Stimulated activated CD8-positive, alpha-beta memory T cell treated with anti-CD3 and anti-CD28 coated beads, Interleukin-12 subunit alpha, Interleukin-12 subunit beta, amount 100 ng/mL, for 4 hours (primary cell): ENCODE measurements at places on chromosomes 16 and 17.

- DNase-seq = no peak
Measured at GRCh38 chr17:27354491-27355081, 60.7 kb downstream of the WSB1 start.

DNA sequence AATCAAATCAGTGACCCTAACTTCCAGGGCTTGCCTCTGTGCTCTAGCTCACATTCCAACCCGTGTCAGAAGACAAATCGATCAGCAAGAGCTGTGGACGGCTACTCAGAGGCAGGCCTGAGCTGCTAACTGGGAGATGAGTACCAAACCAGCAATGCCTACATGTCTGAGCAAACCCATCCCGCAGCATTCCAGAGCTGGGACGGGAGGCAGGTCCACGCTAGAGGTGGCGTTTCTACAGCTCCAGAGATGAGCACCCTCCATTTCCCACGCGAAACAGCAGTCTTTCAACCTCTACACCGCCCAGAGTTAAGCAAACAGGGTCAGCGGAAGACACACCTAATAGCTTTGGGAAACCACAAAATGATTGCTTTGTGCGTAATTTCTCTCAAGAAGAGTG lies 6.5 kb downstream of the NXN start:
- DNase-seq = no peak

DNA sequence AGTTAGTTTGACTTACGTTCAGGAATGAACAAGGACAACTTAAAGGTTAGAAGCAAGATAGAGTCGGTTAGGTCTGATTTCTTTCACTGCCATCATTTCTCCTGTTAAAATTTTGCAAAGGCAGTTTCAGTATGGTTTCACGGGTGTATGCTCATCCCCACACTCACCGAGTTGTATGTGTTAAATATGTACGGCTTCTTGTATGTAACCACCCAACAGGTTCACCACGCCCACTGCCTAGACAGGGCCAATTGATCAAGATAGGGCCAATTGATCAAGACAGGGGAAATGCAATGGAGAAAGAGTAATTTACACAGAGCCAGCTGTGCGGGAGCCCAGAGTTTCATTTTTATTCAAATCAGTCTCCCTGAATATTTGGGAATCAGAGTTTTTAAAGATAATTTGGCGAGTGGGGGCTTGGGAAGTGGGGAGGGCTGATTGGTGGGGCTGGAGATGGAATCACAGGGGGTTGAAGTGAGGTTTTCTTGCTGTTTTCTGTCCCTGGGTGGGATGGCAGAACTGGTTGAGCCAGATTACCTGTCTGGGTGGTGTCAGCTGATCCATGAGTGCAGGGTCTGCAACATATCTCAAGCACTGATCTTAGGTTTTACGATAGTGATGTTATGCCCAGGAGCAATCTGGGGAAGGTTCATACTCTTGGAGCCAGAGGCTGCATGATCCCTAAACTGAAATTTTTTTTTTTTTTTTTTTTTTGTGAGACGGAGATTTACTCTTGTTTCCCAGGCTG lies 62.4 kb upstream of the PLCG2 start:
- DNase-seq = no peak

DNA sequence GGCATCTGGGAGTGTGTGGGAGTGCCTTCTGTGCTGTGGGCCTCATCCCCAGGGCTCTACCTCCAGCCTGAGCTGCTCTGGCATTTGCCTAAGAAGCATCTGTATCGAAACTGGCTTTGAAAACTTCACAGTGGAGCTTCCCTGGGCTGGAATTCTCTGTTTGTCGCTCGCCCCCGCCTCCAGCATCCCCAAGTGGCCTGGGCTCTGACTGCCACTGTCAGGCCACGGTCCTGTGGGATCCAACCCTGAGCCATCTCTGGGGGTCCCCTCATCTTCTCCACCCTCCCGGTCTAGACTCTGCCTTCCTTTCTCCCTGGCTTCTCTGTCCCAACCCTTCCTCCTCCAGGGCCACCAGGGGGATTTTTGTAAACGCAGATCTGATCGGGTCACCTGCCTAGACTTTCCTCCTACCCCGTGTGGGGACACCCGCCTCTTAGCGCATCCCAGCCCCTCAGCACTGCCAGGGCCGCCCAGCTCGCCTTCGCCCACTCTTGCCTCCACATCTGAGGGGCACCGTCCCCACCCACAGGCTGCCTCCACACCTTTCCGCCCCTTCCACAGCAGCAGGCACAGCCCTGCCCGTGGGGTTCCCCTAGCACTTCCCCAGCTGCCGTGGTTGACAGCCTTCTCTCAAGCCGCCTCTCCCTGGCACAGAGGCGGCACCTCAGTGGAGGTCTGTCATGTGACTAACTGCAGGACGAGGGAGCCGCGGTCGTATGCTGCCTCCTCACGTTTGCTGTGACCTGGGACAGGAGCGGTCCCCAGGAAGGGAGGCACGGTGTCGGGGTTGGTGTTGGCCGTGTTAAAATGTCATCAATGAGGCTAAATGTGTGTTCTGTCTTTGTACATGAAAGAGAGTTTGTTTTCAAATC lies 12.0 kb downstream of the TBC1D24 start:
- peak; percentile 70 for DNase-seq

- no peak for DNase-seq
Measured at GRCh38 chr16:11150190-11150589, 105.8 kb downstream of the SOCS1 start.

GRCh38 chr16:64751906-64752305 lies 370.0 kb downstream of the CDH11 start:
- DNase-seq = no peak

DNA sequence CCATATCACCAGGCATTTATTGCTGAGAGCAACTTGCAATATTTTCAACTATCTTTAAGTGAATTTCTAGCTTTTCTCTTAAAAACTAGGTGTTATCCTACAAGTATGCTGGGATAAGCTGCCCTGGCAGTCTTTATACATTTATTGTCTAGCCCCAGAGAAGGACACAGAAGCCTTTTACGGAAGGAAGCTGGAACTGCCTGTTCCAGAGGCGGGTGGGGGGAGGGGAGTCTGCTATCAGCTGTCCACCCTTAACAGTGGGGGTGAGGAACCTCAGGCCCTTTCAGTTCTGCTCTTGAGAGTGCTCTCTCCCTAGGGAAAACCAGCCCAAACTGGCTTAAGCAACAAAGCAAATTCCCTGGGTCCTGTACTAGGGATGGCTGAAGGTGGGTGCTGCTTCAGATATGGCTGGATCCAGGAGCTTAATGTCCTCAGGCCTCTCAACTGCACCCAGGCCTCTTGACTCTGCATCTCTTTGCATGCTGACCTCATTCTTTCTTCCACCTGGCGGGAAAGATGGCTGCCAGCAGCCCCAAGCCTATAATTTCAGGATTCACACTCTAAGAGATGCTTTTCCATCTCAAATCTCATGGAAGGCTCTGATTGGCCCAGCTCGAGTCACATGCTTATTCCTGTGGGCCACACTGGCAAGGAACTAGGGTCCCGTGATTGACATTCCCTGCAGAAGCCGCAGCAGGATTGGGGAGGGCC lies 16.6 kb downstream of the NAGPA start:
- no peak for DNase-seq

DNA sequence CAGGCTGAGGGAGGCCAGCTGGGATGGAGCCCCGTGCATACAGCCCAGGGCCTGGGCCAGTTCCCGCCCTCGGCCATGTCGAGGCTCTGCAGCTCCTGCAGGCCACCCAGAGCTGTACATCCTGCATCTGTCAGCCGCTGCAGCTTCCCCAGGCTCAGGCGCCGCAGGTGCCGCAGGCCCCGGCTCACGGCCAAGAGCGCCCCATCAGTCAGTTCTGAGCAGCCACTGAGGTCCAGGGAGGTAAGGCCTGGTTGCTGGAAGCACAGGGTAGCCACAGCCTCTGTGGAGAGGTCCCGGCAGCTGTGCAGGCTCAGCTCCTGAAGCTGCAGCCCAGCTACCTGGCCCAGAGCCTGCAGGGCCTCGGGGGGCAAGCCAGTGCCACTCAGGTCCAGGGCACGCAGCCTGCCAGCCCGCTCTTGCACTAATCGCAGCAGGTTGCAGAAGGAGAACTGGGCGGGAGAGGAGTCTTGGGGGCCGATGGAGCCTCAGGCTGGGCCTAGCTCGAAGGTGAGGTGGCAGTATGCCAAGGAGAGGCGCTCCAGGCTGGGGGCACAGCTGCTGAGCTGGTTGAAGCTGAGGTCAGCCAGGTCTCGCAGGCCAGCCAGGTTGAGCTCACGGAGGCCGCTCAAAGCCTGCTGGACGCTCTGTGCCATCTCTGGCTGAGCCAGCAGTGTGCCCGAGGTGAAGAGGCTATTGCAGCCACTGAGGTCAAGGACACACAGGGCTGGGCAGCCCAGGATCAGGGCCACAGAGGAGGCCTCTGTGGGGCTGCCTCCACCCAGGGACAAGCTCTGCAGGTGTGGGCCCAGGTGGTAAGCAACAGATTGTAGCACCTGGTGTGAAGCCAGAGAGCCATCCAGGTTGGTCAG lies 11.4 kb downstream of the ELMO3 start:
- DNase-seq = no peak

DNA sequence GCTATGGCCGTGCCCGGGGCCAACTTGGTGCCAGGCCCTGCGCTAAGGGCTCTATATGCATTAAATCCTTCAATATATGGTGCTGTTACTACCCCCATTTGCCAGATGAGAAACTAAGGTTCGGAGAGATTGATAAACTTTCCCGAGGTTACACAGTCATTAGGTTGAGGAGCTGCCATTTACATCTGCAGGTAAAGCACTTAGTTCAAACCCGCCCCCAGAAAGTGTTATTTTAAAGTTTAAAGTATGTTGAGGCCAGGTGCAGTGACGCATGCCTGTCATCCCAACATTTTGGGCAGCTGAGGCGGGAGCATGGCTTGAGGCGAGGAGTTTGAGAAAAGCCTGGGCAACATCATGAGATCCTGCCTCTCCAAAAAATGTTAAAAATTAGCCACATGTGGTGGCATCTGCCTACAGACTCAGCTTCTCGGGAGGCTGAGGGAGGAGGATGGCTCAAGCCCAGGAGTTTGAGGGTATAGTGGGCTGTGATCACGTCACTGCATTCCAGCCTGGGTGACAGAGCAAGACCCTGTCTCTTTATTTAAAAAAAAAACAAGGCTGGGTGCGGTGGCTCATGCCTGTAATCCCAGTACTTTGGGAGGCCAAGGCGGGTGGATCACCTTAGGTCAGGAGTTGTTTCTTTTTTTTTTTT lies 264.7 kb downstream of the PARN start:
- DNase-seq = no peak

- DNase-seq = no peak
Measured at GRCh38 chr17:45376171-45377005, 56.3 kb downstream of the ARHGAP27 start.

GRCh38 chr17:71098071-71098470 lies 928.7 kb downstream of the KCNJ2 start:
- DNase-seq = no peak

- no peak for DNase-seq
Measured at GRCh38 chr17:58403311-58403710, 14.0 kb downstream of the RNF43 start.

GRCh38 chr17:31917065-31917529 lies 15.6 kb upstream of the UTP6 start:
- DNase-seq = no peak

DNA sequence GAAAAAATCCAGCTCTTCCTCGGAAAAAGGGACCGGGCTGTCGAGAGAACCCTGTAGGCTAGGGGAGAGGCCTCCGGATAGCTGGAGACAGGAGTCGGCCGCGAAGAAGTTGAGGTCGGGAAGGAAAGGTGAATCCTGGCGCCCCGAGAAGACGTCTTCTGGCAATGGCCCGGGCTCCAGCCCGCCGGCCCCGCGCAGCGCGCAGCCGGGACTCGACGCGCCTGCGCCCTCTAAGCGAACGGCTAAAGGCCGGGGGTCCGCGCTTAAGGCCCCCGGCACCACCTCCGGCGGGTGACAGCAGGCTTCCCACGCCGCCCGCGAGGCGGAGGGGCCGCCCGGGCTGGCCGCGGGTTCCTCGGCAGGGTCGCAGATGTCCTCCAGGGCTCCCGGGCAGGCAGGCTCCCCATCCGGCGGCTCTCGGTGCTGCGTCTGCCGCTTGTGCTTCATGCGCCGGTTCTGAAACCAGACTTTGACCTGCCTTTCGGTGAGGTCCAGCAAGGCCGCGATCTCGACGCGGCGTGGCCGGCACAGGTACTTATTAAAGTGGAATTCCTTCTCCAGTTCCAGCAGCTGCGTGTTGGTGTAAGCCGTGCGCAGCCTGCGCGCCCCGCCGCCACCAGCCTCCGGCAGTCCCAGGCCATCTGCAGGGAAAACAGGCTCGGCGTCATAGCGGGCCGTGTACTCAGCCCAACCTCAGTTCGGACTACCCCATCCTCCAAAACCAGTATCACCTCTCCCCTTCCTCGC lies 1.6 kb downstream of the HOXB2 start:
- peak; percentile 27 for DNase-seq

DNA sequence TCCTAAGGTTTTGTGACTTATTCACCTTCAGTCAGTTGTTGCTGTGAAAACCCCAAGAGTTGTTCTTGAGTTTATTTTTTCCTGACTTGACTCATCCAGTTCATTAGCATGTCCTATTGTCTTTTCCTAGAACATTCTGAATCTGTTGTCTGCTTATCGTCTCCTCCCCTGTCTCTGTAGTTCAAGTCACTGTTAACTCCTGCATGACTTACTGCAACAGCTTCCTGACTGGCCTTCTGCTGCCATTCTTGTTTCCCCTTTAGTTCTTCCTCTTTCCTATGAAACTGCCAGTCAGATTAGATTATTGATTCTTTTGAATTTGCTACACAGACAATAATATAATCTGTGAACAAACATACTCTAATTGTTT lies 161.5 kb downstream of the FTO start:
- DNase-seq = no peak

DNA sequence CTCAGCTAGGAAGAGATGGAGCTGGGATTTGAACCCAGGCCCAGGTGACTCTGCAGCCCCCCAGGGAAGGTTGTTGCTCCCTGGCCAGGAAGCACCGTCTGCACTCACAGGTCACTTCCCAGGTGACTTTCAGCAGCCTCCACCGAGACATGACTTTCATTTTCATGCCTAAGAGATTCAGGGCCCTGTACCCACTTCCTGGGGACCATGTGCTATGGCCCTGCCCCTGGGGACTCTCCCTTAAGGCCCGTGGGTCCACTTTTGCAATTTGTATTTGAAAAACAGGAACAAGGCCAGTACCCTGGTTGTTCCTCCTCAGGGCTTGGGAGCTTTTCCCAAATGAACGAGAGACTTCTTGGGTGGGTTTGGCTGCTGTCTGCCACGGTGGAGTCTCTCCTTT lies 191.0 kb downstream of the IRF8 start:
- DNase-seq = no peak

GRCh38 chr16:50741225-50741780 lies 583 bp upstream of the CYLD start:
- DNase-seq = no peak

DNA sequence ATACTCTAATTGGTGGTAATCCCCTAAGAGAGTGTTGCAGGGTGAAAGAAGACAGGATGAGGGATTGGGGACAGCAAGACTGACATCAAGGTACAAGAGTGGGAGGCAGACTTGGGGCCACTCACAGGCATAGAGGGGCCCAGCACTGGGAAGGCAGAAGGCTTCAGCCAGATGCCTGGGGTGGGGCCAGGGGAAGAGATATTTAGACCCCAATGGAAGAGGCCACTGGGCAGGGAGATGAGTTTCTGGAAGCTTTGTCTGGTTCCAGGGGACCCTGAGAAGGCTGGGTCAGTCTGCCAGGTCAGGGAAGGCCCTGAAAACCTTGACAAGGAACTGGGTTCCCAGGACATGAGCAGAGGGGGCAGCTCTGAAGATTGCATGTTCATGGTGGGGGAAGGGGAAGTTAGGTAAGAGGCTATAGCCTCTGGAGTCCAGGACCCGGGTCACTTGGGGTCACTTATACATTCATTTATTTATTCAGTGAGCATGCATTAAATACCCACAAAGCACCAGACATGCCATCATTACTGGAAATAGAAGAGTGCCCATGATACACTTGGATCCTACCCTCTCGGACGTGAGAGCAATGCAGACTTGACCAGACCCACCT lies 92.9 kb downstream of the TMEM132E start:
- DNase-seq = no peak
